ENCODE measurements at places on chromosomes 4 and X.

GRCh38 chrX:129577877-129578276, 37.8 kb downstream of the OCRL start:
- DNase-seq, result no peak

DNA sequence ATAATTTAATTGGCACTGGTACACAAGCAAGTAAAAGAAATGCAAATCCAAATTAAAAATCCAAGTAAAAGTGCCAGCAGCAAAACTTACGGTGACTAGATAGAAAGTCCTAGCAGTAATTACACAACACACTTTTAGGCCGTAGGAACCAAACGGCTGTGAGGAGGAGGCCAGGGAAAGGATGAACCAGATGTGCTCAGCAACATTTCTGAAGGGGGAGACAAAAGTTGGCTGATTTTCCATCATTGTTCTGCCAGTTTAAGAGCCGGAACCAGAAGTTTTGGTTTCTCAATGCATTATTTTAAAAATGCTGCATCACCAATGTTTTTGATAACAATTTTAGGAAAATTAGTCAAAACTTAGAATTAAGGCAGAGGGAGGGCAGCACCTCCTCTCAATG, 68.7 kb upstream of the ENPP6 start:
- no peak for DNase-seq

GRCh38 chr4:148539387-148539786, 97.2 kb upstream of the NR3C2 start:
- DNase-seq, result no peak

GRCh38 chr4:9602389-9602914, 158.2 kb downstream of the DEFB131A start:
- no peak for DNase-seq

DNA sequence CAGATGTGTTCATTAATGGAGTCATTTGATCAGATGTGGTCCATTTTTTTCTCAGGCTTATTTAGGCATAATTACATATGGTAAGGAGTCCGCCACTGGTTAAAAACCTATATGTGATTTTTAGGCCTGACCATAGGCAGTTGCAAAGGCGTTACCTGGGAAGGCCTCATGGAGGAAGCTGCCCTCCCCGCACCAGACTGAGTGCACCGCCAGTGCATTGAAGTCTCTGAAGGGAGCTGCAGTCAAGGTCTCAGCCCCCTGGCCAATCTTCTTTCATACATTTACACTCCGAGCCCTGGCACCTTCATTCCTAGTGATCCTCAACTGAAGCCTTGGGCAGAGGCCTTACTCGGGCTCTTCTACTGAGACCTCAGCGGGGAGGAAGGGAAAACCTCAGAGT, 898.2 kb upstream of the AGA start:
- DNase-seq, result no peak

GRCh38 chr4:151094290-151094751, 5.1 kb upstream of the RPS3A start:
- DNase-seq, result no peak

- no peak for DNase-seq
Measured at GRCh38 chrX:13090027-13090338, 45.6 kb upstream of the FAM9C start.

- DNase-seq, result no peak
Measured at GRCh38 chr4:72496119-72496518, 72.9 kb downstream of the ADAMTS3 start.
